ENCODE measurements at places on chromosomes 1 and 21.

- no peak for DNase-seq
Observed at GRCh38 chr1:65458730-65459396, 38.4 kb downstream of the LEPR start.

DNA sequence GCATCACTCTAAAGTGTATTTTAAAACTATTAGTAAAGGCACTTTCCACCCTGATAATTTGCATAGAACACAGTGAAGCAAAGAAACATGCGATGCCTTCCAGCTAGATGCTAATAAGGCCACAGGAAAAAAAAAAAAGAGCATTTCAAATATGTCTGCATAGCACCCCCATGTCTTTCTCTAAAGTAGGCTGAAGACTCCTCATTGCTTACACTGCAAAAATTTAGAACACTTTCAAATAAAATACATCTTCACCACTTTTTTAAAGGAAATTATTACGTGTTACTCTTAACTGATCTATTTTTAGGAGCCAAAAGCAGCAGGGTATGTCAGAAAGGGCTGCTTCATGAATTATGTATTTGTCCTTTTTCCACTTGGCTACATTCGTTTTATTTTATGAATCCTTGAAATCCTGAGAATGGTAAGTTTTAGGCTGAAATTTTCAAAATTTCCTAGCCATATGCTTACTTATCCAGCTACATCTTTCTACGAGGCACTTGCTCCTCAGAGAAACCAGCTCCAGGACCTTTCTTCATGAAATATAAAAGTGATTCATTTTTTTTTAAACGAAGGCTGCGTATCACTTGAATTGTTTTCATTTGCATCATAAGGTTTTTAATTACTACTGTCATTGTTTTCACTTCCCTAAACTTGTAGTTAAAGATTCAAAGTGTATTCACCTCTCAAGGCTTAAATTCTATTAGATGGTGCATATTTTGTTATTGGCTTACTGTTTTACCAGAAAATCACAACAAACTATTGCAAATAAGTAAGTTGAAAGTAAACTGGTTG lies 513.0 kb downstream of the PTPRC start:
- no peak for DNase-seq

DNA sequence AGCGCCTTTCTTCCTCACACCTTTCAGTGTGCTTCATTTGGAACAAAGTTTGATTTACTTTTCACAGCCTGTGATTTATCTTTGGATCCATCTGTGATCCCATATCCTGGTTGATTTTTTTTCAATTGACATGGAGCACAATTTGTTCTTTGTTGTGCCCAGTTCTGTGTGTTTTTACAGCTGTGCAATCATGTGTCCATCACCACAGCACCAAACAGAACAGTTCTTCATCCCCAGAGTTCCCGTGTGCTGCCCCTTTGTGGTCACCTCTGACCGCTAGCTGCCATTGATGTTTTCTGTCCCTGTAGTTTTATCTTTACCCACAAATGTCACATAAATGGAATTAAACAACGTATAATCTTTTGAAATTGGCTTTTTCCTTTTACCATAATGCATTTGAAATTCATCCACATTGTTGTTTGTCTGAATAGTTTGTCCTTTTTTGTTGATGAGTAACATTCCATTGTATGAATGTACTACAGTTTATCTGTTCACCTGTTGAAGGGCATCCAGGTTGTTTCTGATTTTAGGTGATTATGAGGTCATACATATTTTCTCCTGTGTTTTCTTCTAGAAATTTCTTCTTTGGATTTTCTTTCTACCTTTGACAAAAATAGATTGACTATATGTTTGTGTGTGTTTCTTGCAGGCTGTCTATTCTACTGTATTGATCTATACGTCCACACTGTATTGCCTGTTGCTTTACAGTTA lies 17.4 kb downstream of the MIGA1 start:
- DNase-seq = no peak

DNA sequence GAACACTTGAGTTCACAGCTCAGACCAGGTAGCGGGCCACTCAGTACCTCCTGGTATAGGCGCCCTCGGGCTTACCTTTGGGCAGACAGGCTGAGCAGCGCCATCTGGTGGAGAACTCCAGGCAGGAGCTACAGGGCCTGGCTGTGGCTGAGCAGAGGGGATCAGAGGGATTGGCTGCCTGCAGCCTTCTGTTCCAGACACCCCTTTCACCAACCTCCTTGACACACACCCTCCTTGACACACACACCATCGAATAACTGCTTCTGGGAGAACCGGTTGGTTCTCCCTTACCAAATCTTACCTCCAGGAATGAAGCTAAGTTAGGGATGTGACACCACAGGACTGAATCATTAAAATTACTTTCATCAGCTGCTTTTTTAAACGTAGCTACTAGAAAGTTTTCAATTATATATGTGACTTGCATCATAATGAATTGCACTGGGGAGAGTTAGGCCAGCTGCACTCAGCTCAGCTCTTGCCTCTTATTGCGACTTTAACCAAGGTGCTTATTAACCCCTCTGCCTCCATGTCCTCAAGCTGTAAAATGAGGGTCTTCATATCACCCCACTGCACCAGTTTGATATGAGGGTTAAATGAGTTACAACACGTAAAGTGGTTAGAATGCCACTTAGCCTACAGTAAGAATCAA lies 6.6 kb downstream of the LIN28A start:
- DNase-seq = peak; percentile 32

DNA sequence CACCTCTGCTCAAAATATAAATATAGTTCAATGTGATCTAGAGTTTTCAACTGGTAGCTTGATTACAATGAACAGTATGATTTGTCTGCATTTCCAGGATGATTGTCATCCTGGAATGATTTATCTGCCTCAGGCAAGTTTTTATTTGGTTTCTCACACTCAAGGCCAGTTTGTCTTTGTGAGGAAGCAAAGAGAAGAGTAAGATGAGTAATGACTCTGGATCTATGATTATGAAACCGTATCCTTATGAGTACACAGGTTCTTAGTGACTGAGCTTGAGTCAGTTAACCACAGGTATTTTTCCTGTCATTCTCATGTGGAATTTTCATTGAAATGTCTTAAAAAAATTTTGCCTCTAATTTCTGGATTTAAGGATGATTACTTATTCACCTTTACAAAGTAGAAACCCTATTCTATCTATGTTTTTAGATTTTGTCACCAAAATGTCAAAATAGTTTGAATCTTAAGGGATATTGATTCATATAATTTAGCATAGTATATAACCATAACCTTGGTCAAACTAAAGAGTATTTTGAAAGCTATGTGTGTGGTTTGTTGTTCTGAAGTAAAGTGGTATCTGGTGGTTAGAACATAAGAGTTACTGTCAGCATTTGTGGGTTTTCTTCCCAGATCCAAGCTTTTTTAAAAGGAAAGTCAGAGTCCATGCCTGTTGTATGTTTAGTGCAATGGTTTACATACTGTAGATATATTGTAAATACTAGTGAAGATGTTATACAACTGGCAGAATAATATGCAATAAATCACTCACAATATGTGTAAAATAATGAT lies 145.0 kb downstream of the RASAL2 start:
- DNase-seq = no peak

DNA sequence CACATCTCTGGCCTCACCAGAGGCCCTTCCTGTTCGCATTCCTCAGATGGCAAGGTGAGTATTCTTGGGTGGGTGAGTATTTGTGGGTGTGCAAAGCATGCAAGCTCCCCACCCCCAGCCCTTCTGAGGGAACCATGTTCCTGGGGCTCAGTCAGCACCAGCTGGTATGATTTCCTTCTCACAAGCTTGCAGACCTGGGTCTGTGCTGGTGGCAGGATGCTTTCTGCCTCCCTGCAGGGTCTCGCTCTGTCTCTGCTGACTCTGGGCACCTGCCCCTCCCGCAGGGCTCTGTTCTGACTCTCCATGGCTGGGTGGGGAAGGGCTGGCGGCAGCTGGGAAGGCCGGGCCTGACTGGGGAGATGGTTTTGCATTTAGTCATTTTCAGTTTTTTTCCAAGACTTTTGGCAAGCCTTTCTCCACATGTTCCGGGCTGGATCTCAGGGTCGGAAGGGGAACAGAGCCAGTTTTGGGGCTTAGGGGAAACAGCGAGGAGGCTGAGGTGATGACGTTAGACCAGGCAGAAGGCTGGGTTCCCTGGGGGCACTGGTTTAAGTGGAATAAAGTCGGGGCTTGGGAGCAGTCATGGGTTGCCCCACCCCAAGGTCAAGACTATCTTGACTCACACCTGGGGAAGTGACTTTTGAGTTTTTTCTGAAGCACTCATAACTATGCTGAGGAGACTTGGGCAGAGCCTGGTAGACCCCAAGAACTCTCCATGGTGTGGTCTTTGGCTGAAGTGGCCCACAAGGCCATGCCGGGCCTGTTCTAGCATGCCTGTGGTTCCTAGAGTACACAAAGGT lies 6.2 kb downstream of the RASSF5 start:
- DNase-seq = peak; percentile 90

GRCh38 chr1:206887701-206888100 lies 9.5 kb upstream of the IL24 start:
- no peak for DNase-seq

- no peak for DNase-seq
Observed at GRCh38 chr1:25356848-25357247, 18.7 kb downstream of the TMEM50A start.

DNA sequence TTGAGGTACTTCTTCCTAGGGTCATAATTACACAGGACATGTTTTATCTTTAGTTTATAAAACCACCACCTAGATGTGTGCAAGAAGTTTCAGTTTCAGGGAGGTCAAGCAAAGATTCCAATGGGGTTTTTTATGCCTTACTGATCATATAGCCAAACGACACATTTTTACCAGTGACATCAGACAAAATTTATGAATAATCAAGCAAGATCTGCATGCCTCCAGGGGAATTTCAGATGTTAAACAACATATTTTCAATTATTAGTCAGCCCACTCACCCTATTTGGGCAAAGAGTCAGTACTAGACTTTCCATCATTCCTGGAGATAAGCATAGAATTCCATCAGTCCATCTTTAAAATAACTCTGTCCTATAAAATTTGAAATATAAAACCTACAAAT lies 867.4 kb downstream of the KCNT2 start:
- no peak for DNase-seq

GRCh38 chr1:233368106-233368788 lies 40.7 kb downstream of the MAP3K21 start:
- DNase-seq = no peak

- no peak for DNase-seq
Observed at GRCh38 chr1:219710529-219711194, 97.8 kb upstream of the ZC3H11B start.

DNA sequence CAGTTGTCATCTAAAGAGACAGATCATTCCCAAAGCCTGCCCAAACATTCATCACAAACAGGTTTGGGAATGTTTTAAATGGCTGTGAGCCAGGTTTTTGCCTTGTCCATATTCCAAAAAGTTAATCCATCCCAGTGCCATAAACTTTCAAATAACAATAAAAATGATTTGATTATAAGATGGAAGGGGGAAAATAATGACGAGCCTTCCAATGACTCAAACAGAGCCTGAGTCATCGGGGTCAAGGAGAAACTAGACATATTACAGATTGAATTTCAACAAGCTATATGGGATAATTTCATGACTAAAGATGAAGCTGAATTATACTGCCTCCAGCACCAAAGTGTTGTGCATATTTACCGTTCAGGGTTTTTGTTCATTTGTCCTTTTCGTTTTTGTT lies 195.8 kb upstream of the PKN2 start:
- no peak for DNase-seq

- DNase-seq = no peak
Observed at GRCh38 chr1:57752843-57753242, 329.0 kb upstream of the DAB1 start.

GRCh38 chr21:38714039-38714817 lies 91.5 kb upstream of the ETS2 start:
- DNase-seq = no peak

GRCh38 chr1:116679828-116680628 lies 12.5 kb upstream of the IGSF3 start:
- DNase-seq = no peak

GRCh38 chr1:29346576-29346975 lies 110.3 kb downstream of the PTPRU start:
- no peak for DNase-seq

DNA sequence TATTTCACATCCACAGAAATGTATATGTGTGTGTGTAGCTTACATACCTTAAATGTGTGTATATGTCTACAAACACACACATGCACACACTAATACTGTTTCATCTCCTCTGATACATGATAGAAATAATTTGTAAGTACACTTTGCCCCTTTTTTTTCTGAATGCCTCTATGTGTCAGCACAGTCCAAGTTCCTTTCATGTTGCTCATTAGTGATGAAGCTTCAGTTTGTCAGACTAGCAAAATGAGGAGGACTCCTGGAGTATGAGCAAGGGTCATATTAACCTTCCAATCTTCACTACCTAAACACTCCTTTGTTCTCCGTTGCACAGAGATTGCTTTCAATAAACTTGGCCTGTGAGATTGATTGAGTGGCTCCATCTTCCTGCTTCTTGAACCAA lies 935.4 kb downstream of the MRPL39 start:
- DNase-seq = no peak

DNA sequence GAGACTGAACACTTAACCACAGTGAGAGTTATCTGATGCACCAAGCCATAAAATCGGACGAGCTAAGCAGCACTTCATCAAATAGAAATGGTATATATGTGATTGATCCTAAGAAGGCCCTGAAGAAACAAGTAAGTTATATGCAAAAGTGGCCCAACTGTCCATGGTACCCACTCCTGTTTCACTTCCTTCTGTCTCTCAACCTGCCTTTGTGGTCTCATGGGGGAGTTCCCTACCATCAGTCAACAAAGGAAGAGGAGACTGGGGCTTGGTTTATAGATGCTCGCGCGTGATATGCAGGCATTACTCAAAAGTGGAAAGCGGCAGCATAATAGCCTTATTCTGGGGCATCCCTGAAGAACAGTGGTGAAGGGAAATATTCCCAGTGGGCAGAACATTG lies 543.9 kb upstream of the ADGRL4 start:
- no peak for DNase-seq

GRCh38 chr1:92882819-92883218 lies 51.0 kb downstream of the RPL5 start:
- no peak for DNase-seq

DNA sequence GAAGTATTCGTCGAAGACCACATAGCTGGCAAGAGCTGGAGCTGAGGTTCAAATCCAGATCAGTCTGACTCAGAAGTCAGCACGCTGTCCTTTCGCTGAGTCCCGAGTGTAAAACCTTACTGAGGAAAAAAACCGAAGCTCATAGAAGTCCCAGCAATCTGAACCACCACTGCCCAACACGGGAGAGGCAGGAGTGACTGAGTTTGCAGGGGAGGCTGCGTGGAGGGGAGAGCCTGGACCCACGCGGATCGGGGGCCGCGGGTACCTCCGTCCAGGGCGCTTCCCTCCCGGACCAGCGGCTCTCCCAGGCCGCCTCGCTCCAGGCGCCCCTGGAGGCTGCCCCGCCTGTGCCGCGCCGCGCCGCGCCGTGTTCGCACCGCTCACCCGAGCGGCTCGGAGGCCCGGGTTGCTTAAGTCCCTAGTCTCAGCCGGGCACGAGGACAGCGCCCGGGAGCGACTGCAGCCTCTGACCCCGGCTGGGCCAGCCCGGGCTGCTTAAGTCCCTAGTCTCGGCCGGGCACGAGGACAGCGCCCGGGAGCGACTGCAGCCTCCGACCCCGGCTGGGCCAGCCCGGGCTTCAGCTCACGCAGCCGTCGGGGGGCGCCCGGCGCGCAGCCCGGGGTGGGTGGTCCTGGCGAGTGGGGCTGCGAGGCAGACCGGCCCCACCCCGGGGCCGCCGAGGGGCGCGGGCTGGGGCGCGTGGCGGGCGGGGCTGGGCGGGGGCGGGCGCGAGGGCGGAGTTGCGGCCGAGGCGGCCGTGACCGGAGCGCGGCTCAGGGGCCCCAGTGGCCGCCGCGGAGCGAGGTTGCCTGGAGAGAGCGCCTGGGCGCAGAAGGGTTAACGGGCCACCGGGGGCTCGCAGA lies at the start of gene ADAMTSL4:
Gene ADAMTSL4, plus strand, starts transcription at position 777 of the 864 bp plus-strand sequence. CDS start 2,881 bp downstream, outside the sequence.
- DNase-seq = peak; percentile 75

GRCh38 chr1:242764161-242764560 lies 239.7 kb upstream of the PLD5 start:
- no peak for DNase-seq

Measured in hindlimb muscle (tissue), 1 donor.